ENCODE measurements at places on chromosomes 11 and 22.

GRCh38 chr11:12995188-12995587 is 13.9 kb upstream of the RASSF10 start:
- DNase-seq = no peak

DNA sequence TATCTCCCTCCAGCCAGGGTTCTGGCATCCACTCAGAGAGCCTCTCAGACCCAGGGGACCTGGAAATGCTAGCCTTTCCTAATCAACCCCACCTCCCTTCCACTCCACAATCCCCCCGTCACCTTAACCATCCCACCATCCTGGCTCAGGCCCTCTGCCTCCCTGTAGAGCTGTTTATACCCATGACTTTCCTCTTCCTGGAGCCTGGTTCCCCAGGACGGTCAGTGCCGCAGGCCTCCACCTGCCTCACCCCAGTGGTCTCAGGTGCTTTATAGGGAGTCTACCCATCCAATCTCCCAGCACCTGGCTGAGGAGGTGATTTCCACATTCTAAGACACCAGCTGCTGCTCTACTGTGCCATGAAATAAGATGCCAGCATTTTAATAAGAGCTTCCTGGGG is 1159.5 kb downstream of the TBC1D22A start:
- no peak for DNase-seq

DNA sequence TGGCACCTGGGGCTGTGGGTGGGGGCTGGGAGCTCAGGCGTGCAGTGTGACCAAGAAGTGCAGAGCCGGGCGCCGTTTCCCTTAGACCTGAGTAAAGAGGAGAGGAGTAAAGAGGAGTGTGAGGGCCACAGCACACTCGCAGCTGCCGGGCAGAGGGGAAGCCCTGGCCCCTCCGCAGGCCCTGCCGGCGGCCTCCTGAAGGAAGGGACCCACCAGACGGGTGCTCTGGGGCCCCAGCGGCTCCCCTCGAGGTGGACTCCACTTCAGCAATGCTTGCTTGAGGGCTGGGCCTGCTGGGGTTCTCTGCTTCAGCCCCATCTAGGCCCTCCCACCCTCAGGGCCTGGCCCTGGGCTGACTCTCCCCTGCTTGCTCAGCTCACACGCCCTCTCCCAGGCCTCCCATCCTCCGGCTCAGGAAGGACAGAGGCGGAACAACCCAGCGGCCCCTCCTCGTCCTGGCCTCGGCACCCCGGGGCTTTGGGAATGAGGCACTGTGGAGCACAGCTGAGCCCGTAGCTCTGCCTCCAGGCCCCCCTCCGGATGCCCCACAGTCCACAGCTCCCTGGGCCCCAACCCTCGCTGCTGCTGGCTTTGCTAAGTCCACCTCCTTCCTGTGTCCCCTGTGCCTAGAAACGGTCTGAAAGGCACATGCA is 1198.7 kb downstream of the BRD1 start:
- DNase-seq = no peak

GRCh38 chr22:29078036-29078868 is 5.4 kb downstream of the KREMEN1 start:
- DNase-seq = no peak

DNA sequence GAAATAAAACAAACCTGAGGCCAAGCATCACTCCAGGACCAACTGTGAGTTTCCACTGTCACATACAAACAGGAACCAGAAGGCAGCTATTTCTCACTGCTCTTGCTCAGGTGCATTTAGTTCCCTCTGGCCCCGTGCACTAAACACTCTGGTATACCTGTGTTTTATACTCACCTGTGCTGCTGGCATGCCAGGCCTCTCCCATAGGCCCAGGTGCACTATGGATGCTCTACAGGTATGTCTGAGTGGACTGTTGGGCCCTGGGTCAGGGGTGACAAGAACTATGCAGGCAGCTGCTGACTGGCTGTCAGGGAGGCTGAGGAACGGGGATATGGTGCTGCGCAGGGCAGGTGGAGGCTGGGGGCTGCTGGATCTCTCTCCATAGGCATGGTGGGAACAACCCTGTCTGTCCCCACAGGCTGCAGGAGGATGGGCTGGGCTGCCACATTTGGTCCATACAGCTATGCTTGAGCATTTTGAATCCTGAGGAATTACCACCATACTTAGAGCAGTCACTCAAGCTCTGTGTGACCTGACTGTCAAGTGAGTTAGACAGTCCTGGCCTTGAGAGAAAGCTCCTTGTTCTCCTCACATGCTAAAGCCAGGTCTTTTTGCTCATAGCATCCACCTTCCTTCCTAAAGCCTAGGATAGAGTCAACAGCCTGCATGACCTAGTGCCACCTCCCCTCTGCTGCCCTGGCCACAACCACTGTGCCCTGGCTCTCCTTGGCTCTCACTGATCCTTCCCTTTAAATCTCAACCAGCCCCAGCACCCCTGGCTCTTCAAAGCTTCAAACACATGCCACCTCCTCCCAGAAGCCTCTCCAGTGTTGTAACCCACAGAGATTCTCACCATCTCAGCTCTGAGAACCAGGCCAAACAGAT is 72.9 kb downstream of the C11orf58 start:
- DNase-seq = no peak

Measured in NCI-H1092 (cell line).